Sigmoid colon (tissue), 7 donors: ENCODE measurements at places on chromosomes 12 and 14. TPM values are rescaled to one million over a fixed set of nuclear protein-coding genes. Genes with fewer than 3 reads are reported as not detected.

Gene TGM1
- 0.60 TPM for polyA plus RNA-seq

Gene BIN2
- 10.8 TPM for polyA plus RNA-seq

Gene SLC39A5
- polyA plus RNA-seq = 74.0 TPM

Gene SPX
- polyA plus RNA-seq = 0.60 TPM

Gene MYL2
- 19.0 TPM for polyA plus RNA-seq

Gene TAS2R9
- not detected for polyA plus RNA-seq

Gene FLVCR2
- 4.9 TPM for polyA plus RNA-seq

Gene HEBP1
- polyA plus RNA-seq = 85.8 TPM

Gene RD3L
- not detected for polyA plus RNA-seq

Gene ZBTB42
- polyA plus RNA-seq = 4.2 TPM

Gene HEATR5A
- polyA plus RNA-seq = 10.2 TPM

Gene CHGA
- polyA plus RNA-seq = 36.0 TPM

Gene GALNT8
- polyA plus RNA-seq = 2.8 TPM

Gene MSI1
- polyA plus RNA-seq = 1.2 TPM

Gene HNRNPC
- polyA plus RNA-seq = 419 TPM

Gene ST8SIA1
- 1.2 TPM for polyA plus RNA-seq

Gene BCDIN3D
- 2.1 TPM for polyA plus RNA-seq

Gene FAR2
- polyA plus RNA-seq = 34.8 TPM

Gene PPP1R1A
- 0.92 TPM for polyA plus RNA-seq

Gene OTX2
- not detected for polyA plus RNA-seq

Gene ACSS3
- polyA plus RNA-seq = 3.0 TPM

Gene SPSB2
- polyA plus RNA-seq = 13.5 TPM

Gene SLC6A12
- polyA plus RNA-seq = 0.48 TPM

Gene ERP27
- 0.60 TPM for polyA plus RNA-seq

Gene RHEBL1
- not detected for polyA plus RNA-seq

Gene PELI2
- 5.3 TPM for polyA plus RNA-seq

Gene CCDC177
- not detected for polyA plus RNA-seq

Gene BBOF1
- 6.6 TPM for polyA plus RNA-seq

Gene TPH2
- polyA plus RNA-seq = not detected

Gene ASCL1
- not detected for polyA plus RNA-seq

Gene ANO2
- polyA plus RNA-seq = 0.46 TPM

Gene SYCP3
- polyA plus RNA-seq = not detected

Gene DLK1
- polyA plus RNA-seq = 0.46 TPM

Gene CYP27B1
- polyA plus RNA-seq = not detected

Gene ENDOU
- polyA plus RNA-seq = not detected

Gene DBX2
- not detected for polyA plus RNA-seq

Gene GZMB
- polyA plus RNA-seq = 8.0 TPM

Gene GNB3
- 1.1 TPM for polyA plus RNA-seq

Gene TMEM132D
- polyA plus RNA-seq = under 0.01 TPM

Gene SOAT2
- polyA plus RNA-seq = not detected

Gene TAS2R7
- not detected for polyA plus RNA-seq

Gene CALM1
- polyA plus RNA-seq = 722 TPM

Gene GALC
- polyA plus RNA-seq = 5.8 TPM

Gene ANKRD13A
- 31.3 TPM for polyA plus RNA-seq

Gene SLC10A1
- polyA plus RNA-seq = not detected

Gene TRPV4
- 0.42 TPM for polyA plus RNA-seq

Gene GLTP
- polyA plus RNA-seq = 105 TPM

Gene LRP1-AS
- polyA plus RNA-seq = not detected

Gene PDE6H
- not detected for polyA plus RNA-seq

Gene CCDC175
- polyA plus RNA-seq = not detected

Gene SPPL3
- polyA plus RNA-seq = 24.7 TPM

Gene TMEM119
- 1.8 TPM for polyA plus RNA-seq

Gene CMA1
- 0.52 TPM for polyA plus RNA-seq
